ENCODE measurements at places on chromosomes 7 and 10. TPM values are rescaled to one million over a fixed set of nuclear protein-coding genes. Genes with fewer than 3 reads are reported as not detected.
A peak's percentile ranks its signal among the peaks of the same experiment; 100 is the strongest.

The TYW1B gene
- total RNA-seq: 3.0 TPM

The GJD4 gene
- not detected for total RNA-seq

The CD36 gene
- total RNA-seq: 0.28 TPM

- H3K27ac ChIP-seq: no peak overlapping the region
- H3K4me1 ChIP-seq: peaks cover under 1% of the 10 kb centered on the region
- no peak for DNase-seq
- H3K27me3 ChIP-seq: no peaks in the 10 kb centered on the region
- no peak overlapping the region for H3K4me3 ChIP-seq
- no peaks in the 10 kb centered on the region for H3K36me3 ChIP-seq
These were observed 4.4 kb upstream of the SMIM30 start for GRCh38 chr7:113122744-113123143.

DNA sequence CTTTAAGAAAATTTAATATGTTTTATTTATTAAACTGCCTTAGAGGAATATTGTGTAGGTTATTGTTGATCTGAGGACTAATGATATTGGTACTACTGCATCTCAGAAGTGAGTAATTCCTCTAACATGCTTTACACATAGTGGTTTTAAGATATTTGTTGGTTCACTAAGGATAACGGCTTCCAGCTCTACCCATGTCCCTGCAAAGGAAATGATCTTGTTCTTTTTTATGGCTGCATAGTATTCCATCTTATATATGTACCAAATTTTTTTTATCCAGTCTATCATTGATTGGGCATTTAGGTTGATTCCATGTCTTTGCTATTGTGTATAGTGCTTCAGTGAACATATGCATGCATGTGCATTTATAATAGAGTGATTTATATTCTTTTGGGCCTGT lies 20.1 kb downstream of the NXPH1 start:
- no peaks in the 10 kb centered on the region for H3K36me3 ChIP-seq
- DNase-seq: no peak
- no peak overlapping the region for H3K4me3 ChIP-seq
- H3K27ac ChIP-seq: no peak overlapping the region

The MRC1 gene
- 0.07 TPM for total RNA-seq

The TUBAL3 gene
- total RNA-seq: 0.52 TPM

The PRKG1 gene
- 0.68 TPM for total RNA-seq

The OR2A42 gene
- total RNA-seq: not detected

The JAKMIP3 gene
- total RNA-seq: 5.6 TPM

The SLC4A2 gene
- 245 TPM for total RNA-seq

DNA sequence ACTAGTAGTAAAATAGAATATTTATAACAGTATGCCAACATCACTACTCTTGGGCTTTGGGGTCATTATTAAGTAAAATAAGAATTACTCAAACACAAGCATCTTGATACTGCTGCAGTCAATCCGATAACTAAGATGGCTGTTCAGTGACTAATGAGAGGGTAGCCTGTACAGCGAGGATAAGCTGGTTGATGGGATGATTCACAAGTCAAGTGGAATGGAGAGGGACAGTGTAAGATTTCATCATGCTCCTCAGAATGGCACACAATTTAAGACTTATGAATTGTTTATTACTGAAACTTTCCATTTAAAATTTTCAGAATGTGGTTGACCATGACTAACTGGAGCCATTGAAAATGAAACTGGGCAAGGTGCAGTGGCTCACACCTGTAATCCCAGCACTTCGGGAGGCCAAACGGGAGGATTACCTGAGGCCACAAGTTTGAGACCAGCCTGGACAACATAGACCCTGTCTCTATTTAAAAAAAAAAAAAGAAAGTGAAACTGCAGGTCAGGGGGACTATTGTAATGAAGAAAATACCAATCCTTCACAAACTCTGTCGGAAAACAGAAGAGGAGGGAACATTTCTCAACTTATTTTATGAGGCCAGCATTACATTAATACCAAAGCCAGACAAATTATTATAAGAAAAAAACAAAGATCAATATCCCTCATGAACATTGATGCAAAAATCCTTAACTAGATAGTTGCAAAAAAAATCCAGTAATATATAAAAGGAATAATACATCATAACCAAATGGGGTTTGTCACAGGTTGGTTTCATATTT lies 11.2 kb downstream of the AVL9 start:
- no peak for DNase-seq
- H3K27ac ChIP-seq: no peak overlapping the region
- H3K36me3 ChIP-seq: peaks cover 30% of the 10 kb centered on the region
- H3K4me1 ChIP-seq: peaks cover 11% of the 10 kb centered on the region
- no peaks in the 10 kb centered on the region for H3K27me3 ChIP-seq

The FAM24B gene
- 14.8 TPM for total RNA-seq

The GPNMB gene
- total RNA-seq: 13.3 TPM

DNA sequence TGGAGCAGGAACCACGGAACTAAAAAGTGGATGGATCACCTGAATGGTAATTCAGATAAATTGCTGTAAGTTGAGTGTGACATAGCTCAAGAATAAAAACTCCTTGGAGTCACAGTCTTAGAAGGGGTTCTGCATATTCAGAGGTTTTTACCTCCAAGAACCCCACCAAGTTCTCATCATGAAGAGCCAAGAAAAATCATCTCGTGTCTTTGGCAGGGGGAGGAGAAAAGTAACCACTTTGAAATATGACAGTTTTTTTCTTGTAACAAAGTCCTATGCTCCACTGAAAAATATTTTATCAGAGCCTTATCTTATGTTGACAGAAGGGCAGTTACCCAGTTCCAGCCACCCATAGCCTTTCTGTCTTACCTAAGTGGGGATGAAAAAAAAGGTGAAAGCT lies 38.2 kb upstream of the MBL2 start:
- H3K27ac ChIP-seq: no peak overlapping the region
- DNase-seq: no peak
- H3K4me1 ChIP-seq: no peaks in the 10 kb centered on the region
- H3K27me3 ChIP-seq: no peaks in the 10 kb centered on the region
- H3K36me3 ChIP-seq: no peaks in the 10 kb centered on the region

- no peak overlapping the region for H3K27ac ChIP-seq
- no peak for DNase-seq
- no peak overlapping the region for H3K4me3 ChIP-seq
- H3K27me3 ChIP-seq: no peaks in the 10 kb centered on the region
- no peaks in the 10 kb centered on the region for H3K4me1 ChIP-seq
- no peaks in the 10 kb centered on the region for H3K36me3 ChIP-seq
These were observed 42.3 kb upstream of the SORCS1 start for GRCh38 chr10:107206833-107207232.

DNA sequence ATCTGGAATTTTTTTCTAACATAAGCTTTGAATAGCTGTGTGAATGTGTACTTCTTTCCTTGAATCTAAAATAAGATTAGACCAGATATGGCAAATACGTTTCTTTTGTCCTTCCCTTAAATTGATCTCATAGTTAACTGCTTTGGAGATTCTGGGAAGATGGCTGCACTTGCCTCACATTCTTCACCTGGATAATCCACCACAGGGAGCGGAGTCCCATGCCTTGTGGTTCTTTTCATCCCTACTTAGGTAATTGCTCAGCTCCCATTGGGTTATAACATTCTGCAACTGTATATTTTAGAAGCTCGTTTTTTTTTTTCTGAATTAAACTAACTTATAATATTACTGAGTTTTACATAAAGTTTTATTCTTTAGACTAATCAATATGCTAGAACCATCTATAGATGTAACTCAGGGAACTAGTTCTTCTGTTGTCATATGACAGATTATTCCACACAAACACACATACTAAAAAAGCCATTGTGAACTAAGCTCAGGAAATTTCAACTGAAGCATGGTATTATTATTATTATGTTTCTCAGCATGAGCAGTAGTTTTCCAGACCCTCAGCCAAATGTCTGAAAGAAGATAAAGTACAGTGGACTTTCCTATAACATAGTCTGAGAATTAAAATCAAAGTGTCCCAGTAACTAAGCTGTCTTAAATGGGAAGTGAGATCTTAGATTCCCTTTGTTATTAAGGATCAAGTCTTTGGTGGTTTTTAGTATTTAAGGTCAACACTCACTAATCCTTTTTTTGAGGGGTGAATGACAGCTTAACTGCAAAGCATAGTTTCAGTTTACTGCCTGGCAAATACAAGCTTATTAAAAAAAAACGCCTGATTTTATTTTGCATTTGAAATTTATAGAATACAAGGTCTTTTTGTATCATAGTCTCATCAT lies 182.3 kb downstream of the PPP1R9A start:
- peaks cover 8% of the 10 kb centered on the region for H3K4me1 ChIP-seq
- no peak overlapping the region for H3K4me3 ChIP-seq
- DNase-seq: no peak
- H3K27ac ChIP-seq: no peak overlapping the region
- H3K36me3 ChIP-seq: no peaks in the 10 kb centered on the region
- H3K27me3 ChIP-seq: no peaks in the 10 kb centered on the region

GRCh38 chr7:102288285-102288930 lies 1.7 kb downstream of the SH2B2 start:
- DNase-seq: no peak
- no peak overlapping the region for H3K27ac ChIP-seq
- H3K4me1 ChIP-seq: 0 out of 2 replicates have a peak, but pooled peaks cover 5% of the 10 kb centered on the region
- no peaks in the 10 kb centered on the region for H3K36me3 ChIP-seq
- peak overlapping the region; percentile 88 for H3K4me3 ChIP-seq
- H3K27me3 ChIP-seq: no peaks in the 10 kb centered on the region

The OR13A1 gene
- total RNA-seq: 0.15 TPM

GRCh38 chr10:62049624-62050345 lies 148.3 kb downstream of the ARID5B start:
- no peaks in the 10 kb centered on the region for H3K27me3 ChIP-seq
- H3K4me3 ChIP-seq: peak overlapping the region; percentile 49
- peaks cover 59% of the 10 kb centered on the region for H3K4me1 ChIP-seq
- peak overlapping the region; percentile 47 for H3K27ac ChIP-seq
- no peak for DNase-seq

The C7orf33 gene
- total RNA-seq: not detected

The NDUFB2 gene
- total RNA-seq: 199 TPM

DNA sequence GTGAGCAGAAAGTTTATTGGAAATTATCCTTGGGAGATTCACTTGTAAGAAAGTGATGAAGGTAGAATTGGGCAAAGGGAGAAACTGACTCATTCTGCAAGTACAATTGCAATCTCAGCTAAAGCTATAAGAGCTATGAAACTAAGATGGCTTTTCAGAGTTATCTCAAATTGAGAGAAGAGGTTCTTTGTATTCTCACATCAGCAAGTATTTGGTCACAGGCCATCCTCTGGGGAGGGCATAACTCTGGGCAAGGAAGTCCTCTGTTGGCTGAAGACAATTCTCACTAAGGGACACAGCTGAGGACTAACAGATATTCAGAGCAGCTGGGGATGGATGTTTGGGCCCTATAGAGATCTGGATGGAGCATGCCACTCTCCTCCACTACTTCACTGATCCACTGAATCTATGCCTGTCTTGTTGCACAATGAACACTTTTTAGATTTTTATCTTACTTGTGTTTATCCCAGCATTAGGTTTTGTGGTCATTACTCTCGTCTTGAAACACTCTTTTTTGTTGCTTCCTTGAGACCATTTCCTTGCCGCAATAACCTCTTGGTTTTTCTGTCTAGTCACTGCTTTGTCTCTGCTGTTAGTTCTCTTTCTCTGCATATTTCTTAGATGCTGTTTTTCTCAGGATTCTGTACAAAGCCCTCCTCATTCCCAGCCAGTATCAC lies 115.1 kb downstream of the GNAI1 start:
- H3K27me3 ChIP-seq: no peaks in the 10 kb centered on the region
- no peak overlapping the region for H3K27ac ChIP-seq
- no peak for DNase-seq

DNA sequence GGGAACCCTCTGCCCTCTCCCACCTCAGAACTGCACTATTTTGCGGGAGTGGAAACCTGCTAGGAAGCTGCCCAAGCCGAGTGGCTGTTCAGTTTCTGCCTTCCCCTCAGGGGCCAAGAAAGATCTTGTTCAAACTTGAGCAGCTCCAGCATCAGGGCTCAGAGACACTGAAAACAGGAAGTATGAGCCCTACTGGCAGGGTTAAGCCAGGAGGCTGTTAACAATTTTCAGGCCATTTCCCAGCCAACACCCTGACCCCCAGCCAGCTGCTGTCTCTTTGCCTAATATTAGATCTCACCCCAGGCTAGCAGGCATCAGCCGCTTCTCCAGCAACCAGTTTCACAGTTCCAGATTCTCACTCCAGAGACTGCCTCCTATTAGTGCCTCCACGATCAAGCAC lies 9.2 kb downstream of the PLAU start:
- no peaks in the 10 kb centered on the region for H3K27me3 ChIP-seq
- no peak for DNase-seq
- H3K27ac ChIP-seq: no peak overlapping the region
- peaks cover 21% of the 10 kb centered on the region for H3K36me3 ChIP-seq

DNA sequence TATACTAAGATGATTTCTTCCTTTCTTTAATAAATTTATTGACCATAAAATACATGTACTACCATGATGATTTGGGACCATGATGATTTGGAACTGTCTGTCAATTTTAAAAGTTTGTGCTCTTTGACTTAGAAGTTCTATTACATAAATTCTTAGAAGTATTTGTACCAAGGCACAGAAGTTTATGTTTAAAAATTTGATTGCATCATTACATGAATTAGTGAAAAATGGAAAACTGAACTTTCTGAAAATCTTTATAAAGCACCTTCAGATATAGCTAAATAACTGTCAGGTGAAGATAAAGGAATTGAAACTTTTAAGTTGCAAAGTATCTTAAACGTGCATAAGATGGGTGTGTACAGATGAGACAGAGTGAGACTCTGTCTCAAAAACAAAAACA lies 32.0 kb downstream of the MALSU1 start:
- H3K27me3 ChIP-seq: no peaks in the 10 kb centered on the region
- peaks cover 41% of the 10 kb centered on the region for H3K4me1 ChIP-seq
- no peak for DNase-seq
- no peak overlapping the region for H3K4me3 ChIP-seq
- no peak overlapping the region for H3K27ac ChIP-seq

DNA sequence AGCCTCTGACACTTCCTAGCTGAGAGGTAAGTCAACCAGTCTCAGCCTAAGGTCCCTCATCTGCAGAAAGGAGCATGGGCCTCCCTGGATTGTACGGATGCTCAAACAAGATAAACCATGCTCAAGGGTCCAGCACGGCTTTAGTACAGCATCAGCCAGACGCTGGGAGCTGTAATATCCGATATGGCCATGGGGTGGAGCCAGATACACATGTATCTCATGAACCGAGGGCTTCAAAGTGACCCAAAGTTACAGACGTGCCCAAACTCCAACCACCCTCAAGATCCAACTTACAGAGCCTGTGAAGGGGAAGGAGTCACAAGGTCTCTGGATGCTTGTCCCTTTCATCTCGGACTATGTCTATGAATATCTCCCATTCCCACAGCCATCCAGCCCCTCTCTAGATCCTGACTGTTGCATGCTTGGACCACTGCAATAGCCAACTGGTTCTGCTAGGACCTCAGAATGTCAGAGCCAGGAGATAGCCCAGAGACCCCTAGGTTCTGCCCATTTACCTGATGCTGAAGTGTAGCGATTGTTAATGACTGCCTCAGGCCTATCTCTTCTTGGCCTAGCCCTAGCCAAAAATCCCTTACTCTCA lies 142.4 kb downstream of the SH3PXD2A start:
- H3K4me1 ChIP-seq: peaks cover 43% of the 10 kb centered on the region
- H3K27me3 ChIP-seq: no peaks in the 10 kb centered on the region
- no peaks in the 10 kb centered on the region for H3K36me3 ChIP-seq
- no peak overlapping the region for H3K4me3 ChIP-seq

The SLC39A12 gene
- not detected for total RNA-seq

The PDE6C gene
- not detected for total RNA-seq

- H3K27me3 ChIP-seq: peaks cover 55% of the 10 kb centered on the region
- no peaks in the 10 kb centered on the region for H3K36me3 ChIP-seq
- DNase-seq: peak; percentile 12
These were observed 305.4 kb upstream of the PODXL start for GRCh38 chr7:131861620-131862346.
